ENCODE measurements at places on chromosomes 2 and 18.

GRCh38 chr2:60054571-60055340 is 498.7 kb downstream of the BCL11A start:
- no peak for DNase-seq

- no peak for DNase-seq
Observed at GRCh38 chr2:181077128-181077709, 96.8 kb downstream of the UBE2E3 start.

GRCh38 chr18:74040459-74041332 is 106.9 kb downstream of the FBXO15 start:
- DNase-seq: peak; percentile 27

- DNase-seq: no peak
Observed at GRCh38 chr2:8796315-8796848, 41.0 kb downstream of the KIDINS220 start.

DNA sequence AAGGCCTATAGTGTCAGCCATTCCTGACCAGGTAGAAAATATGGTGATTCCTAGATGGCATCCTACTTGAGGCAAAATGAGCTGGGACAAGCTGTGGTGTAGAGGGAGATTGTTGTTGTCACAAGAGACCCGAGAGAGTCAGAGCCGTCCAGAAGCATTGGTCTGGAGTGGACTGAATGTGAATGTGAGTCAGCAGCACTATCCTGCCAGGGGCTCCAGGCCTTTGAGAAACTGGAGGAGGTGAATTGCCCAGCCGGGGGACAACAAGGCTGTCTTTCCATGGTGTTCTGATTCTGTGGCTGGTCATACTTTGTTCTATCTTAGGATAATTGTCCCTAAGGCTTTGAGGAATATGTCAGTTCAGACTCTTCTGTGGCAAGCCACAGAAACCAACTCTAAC is 29.4 kb upstream of the EIF2AK3 start:
- no peak for DNase-seq

DNA sequence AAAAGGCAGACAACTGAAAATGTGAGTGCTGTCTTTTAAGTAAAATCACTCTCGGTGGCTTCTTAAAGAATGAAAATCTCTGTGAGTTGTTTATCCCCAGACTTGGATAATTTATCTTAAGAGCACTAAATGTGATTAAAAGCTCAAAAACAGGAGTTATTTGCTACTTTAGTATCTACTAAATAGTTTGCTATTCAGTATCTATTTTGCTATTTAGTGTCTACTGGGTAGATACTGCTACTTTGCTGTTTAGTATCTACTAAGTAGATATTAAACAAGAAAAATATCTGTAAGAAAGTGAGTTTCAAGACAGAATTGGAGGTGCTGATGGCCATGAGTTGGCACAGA is 1.4 kb upstream of the KCNG3 start:
- DNase-seq: no peak

DNA sequence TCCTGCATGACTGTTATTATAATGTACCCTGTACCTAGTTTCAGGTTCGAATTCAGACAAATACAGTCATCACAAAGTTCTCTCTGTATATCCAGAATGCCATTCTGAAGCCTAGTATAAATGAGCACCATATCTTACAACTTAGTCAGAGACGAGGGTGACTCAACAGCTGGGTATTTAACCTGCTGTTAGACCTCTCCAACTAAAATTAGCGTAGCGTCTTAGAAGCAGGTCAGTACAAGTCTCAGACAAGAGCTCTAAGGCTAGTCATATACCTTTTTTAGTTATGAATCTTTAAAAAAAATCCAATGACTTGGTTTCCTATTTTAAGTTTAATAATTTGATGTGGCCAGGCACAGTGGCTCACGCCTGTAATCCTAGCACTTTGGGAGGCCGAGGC is 74.1 kb downstream of the CABYR start:
- DNase-seq: no peak

Data from activated T-helper 1 cell treated with anti-CD3 and anti-CD28 coated beads, Interleukin-2, amount 50 U/mL, for 16 hours (primary cell).